ENCODE measurements at places on chromosomes 3 and 15. TPM values are rescaled to one million over a fixed set of nuclear protein-coding genes. Genes with fewer than 3 reads are reported as not detected.

DNA sequence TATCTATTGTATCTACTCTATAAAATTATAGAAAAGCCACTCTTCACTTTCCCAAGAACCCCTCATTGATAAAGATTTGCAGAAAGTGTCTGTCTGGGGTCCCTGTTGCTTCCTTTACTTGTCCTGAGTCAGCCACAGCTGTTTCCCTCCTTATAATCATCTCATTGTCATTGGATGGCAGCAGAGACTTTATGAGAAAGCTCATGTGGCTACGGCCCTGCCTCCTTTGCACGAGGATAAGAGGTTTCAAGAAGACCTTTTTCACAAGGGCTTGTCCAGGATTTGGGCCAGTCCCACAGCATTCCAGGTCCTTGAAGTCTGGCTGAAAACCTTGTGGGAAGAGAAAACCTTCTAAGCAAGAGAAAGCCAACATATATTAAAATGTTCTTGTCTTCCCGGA, 41.9 kb upstream of the THBS1 start:
- no peak for DNase-seq

GRCh38 chr3:138718849-138719248, 110.3 kb downstream of the FAIM start:
- no peak for DNase-seq

DNA sequence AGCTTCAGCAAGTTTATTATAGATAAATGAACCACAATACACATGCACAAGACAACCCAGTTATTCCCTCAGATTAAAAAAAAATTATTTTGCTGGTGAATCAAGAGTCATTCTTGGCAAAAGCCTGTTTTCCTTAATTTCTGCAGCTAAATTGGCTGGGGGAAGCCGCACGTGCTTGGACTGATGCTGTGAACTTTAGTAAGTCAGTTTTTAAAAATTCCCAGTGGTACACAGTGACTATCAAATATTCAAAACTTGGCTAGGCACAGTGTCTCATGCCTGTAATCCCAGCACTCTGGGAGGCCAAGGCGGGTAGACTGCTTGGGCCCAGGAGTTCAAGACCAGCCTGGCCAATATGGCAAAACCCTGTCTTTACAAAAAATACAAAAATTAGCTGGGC, 23.9 kb downstream of the EHD4 start:
- DNase-seq: no peak

DNA sequence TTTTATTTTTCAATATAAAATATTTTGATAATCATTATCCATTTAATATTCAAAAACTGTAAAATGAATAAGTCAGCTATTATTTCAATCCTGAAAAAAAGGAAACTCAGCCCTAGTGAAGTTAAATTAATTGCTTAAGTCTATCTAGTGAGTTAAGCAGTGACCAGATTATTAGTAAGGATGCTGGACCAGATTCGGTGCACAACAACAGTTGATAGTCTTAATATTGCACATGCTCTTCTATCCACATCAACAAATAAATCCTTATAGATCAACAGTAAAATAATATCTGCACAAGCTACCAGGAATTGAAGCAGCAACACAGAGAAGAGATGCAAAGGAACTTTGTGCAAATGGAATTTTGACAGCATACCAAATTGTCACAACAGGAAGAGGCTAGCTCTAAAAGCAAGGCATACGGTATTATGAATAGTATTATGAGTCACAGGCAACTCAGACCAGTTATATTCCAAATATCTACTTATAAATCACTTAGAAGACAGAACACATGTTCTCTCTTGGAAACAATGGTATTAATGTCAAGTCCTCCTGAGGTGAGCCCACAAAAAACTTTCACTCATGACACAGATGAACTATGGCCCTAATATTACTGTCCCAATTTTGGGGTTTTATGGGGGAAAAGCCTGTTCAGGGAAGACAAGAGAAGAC, 24.9 kb downstream of the VPS13C start:
- no peak for DNase-seq

DNA sequence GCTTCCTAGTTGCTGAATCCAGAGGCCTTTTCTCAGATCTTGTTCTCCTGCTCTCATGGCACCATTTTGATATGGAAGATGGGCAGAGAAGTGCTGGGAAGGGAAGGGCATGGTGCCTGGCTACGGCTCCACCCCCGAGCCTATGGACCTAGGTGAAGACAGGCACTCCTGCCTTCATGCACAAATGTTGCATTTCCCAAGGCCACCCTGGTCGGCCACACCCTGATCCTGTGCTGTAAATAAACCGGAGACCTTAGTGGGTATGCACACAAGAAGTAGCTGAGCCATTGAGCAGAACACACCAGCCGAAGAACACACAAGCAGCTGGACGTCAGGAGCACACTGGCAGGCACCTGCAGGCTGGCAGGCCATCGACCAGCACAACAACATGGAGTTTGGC, 261.6 kb downstream of the SHQ1 start:
- DNase-seq: no peak

SEMA6D gene
- 34.4 TPM for total RNA-seq

NAALADL2 gene
- 20.7 TPM for total RNA-seq
